ENCODE measurements at places on chromosomes 4 and X.
A peak's percentile ranks its signal among the peaks of the same experiment; 100 is the strongest.

DNA sequence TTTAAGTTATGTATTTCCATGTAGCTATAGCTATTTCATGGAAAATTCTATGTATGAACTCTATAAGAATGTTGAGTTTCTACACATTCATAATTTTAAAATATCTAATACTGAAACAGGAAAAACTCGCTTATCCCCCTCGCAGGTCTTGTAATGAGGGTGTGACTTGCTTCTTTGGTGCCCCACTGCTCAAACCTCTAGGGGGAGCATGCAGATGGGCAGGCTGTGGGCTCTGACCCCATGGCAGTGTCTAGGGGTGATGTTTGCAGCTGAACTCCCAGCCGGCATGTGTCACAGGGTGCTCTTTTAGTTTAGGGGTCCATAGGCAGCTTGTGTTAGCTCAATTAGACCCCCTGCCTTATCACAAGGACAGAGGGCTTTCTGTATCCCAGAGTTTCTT, 1825.7 kb upstream of the ADGRL3 start:
- DNase-seq: no peak

GRCh38 chrX:22095856-22096255, 63.7 kb downstream of the PHEX start:
- DNase-seq: no peak

GRCh38 chr4:99587803-99588202, 13.2 kb downstream of the MTTP start:
- DNase-seq: no peak

- no peak for DNase-seq
Measured at GRCh38 chr4:150974252-150974640, 40.8 kb downstream of the LRBA start.

- no peak for DNase-seq
Measured at GRCh38 chr4:158111241-158111640, 61.6 kb downstream of the GASK1B start.

DNA sequence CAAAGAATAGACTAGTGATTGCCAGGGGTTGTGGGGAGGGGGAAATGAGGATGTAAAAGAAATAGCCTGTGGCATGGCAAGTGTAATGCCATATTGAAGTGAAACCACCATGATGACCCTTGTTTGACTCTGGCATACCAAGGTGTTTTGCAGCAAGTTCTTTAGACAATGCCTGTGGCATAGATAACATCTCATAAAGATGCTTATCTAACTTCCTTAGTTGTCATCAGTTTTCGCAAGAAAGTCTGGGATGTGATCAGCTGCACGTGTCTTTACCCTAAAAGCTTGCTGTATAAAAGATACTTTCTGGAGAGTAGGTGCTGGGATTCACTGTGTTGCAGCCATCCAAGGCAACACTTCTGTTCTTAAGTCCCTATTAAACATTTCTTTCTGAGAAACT, 176.1 kb upstream of the MAGEB16 start:
- DNase-seq: no peak

- DNase-seq: no peak
Measured at GRCh38 chrX:42807393-42807792, 29.4 kb upstream of the PPP1R2C start.

DNA sequence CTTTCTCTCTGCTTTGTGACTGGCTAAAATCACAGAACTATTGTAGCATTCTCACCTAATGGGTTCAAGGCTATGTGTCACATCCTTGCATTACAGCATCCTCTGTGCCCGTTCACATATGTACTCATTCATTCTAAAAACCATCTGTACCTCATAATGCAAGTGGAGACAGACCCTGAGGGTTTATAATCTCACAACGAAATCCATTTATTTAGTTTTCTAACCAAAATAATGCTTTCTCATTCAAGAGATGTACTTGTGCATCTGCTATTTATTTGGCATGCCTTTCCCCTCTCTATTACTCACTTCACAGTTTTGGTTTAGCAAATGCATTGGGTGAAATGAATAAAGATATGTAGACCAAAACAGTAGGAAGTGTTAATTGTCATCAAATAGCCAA, 261.5 kb downstream of the DCHS2 start:
- no peak for DNase-seq

DNA sequence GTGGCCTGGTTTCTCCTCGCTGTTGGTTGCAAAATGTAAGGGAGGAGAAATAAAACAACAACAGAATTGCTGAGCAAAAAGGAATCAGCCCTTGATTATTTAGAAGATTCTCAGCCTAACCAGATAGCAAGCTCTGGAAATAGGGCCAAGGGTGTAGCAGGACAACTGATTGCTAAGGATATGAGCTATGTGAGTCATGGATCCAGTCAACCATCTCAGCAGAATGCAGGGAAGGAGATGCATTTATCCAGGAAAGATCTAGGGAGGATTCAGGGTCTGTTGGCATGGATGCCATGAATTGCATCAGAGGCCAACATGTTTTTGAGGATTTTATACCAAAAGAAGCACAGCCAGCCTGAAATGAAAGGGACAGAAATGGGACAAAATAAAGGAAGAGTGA, 2.2 kb upstream of the XAGE3 start:
- no peak for DNase-seq

DNA sequence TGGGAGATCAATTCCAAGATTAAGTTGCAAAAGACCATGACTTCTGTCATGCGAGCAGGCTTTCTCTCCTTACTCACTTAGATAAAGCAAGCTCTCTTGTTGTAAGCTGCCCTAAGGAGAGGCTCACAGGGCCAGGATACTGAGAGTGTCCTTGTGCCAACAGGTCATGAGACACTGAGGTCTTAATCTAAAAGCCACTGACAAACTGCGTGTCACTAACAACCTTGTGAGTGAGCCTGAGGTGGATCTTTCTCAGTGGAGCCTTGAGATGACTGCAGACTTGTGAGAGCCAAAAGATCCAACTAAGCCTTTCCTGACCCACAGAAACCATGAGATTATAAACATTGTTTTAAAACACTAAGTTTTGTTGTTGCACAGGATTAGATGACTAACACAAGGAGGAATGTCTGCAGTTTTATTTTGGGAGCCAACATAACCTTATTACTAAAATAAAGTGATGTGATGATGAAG, 170.5 kb downstream of the SLC39A8 start:
- no peak for DNase-seq

DNA sequence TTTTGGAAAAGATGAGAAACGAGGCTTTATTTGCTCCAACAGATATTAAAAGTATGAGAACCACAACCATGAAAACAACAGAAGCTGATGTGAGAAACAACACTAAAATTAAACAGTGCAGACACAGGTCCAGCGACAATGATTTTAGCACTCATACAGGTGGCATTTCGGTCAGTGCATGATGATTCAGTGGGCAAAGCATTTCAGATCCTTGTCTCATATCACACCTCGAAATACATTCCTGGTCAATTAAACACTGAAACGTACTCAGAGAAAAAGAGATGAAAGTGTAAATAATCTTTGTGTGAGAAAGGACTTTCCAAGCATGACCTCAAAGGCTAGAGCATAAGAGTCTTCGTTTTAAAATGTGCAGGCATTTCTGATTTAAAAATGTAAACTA, 85.2 kb downstream of the ACOX3 start:
- no peak for DNase-seq

DNA sequence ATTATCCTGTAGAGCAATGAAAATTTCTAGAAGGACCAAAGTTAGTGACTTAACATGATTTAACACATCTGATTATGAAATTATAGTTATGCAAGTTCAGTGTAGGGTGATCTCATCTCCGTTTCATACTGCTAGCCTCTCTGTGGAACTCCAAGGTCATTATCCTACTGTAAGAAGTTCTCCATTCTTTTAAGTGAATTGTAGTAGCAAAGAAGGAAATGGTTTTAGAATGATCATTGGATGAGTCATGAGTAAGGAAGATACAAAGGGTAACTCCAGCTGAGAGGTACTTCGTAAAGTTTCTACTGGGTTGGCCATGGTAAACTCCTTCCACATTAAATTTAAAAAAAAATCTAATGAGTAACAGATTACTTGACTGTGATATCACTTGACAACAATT, 215.0 kb upstream of the GIMD1 start:
- no peak for DNase-seq

DNA sequence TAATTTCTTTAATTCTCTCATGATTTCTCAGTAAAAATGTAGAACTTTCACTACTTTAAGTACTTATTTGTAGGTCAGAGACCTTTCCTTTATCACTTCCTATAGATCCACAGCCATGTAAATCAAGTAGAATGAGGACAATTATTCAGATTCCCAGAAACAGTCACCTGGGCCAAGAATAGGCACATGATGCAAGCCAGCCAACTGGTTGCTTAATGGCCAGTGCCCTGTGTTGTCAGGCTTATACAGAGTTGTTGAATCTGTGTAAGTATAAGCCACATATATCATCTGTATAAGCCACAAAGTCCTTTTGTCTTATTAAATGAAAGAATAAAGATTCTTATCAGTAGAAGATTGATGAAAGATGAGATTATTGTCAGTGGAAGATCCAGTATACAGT, 5.2 kb downstream of the BANK1 start:
- DNase-seq: no peak

DNA sequence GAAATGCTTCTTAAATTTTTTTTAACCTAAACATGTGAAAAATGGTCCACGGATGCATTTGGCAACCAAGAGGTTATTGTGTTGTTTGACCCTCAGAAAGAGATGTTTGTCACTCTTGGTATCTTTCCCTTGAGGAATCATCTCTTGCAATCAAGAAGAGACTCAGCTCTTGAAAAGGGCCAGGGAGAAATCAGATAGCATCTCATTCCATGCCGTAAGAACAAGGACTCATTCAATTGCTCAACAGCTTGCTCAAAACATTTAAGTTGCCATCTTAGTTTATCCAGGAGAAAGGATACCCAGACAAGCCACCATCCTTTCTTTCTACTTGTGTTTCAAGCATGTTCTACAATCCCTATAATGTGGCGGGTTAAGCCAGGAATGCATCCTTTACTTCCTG, 209.5 kb upstream of the LNX1 start:
- DNase-seq: no peak

- DNase-seq: no peak
Measured at GRCh38 chr4:33883111-33883510, 2361.2 kb downstream of the ARAP2 start.

- no peak for DNase-seq
Measured at GRCh38 chr4:161254375-161254774, 909.4 kb downstream of the FSTL5 start.

DNA sequence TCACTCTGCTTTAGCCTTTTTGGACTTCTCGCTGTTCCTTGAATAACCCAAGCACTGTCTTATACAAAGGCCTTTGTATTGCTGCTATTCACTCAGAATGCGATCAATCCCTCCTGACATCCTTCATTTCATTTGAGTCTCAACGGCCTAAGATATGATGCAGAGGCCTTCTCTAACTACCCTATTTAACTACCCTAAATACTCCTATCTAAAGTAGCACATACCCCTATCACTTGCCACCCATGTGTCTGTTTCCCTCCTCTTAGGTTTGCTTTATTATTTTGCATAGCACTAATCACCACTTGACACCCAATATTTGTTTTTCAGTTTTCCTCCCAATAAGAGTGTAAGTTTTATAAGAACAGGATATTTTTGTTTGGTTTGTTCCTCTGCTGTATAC, 42.3 kb upstream of the ACSL4 start:
- DNase-seq: no peak

DNA sequence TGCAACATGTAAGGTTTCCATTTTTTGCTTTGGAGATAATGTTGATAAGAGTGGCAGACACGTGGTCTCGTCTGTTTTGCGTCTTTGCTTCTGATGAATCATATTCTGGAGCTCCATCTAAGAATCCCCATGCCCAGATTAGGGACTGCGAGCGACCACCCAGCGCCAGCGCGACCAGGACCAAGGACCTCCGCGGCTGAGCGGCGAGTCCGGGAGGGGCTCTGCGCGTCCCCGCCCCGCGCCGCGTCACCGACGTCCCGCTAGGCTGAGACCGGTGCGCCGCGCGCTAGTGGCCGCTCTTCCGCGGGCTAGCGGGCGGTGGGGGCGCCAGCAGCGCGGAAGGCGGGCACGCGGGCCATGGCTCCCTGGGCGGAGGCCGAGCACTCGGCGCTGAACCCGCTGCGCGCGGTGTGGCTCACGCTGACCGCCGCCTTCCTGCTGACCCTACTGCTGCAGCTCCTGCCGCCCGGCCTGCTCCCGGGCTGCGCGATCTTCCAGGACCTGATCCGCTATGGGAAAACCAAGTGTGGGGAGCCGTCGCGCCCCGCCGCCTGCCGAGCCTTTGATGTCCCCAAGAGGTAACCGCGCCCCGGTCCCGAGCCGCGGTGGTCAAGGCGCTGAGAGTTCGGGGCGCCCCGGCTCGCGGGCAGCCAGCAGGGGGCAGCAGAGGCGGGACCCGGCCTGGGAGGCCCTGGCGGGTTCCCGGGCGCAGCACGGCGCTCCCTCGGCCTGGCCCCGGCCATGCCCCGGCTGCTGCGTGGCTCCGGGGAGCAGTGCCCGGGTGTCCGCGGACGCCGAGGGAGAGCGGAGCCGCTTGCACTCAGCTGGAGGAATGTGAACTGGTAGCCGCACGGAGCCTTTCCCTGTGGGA, at the start of gene SRD5A3:
Gene SRD5A3 (plus strand): TSS at position 263 of the 871 bp plus-strand sequence. CDS start 95 bp downstream, at position 358.
- peak; percentile 8 for DNase-seq

- DNase-seq: no peak
Measured at GRCh38 chr4:86894455-86894854, 2.2 kb upstream of the C4orf36 start.

- DNase-seq: no peak
Measured at GRCh38 chr4:10662937-10663336, 21.6 kb downstream of the CLNK start.

GRCh38 chr4:73762409-73762808, 22.0 kb downstream of the CXCL8 start:
- DNase-seq: no peak

DNA sequence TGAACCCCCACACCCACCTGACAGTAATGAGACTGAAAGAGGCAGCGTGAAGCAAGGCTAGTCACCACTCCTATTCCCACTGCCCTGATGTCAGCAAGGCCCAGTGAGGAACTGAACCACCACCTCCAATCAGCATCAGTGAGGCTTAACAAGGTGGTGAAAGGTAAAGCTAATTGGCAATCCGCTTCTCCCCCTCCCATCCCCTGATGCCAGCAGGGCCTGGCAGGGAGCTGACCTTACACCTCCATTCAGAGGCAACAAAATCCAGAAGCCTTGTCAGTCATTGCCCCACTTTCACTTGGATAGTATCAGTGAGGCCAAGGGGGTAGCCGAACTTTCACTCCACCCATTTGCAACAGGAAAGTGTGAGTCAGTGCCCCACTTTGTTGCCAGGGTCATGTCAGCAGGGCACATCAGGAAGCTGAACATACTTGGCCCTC, 60.8 kb downstream of the AWAT2 start:
- no peak for DNase-seq

DNA sequence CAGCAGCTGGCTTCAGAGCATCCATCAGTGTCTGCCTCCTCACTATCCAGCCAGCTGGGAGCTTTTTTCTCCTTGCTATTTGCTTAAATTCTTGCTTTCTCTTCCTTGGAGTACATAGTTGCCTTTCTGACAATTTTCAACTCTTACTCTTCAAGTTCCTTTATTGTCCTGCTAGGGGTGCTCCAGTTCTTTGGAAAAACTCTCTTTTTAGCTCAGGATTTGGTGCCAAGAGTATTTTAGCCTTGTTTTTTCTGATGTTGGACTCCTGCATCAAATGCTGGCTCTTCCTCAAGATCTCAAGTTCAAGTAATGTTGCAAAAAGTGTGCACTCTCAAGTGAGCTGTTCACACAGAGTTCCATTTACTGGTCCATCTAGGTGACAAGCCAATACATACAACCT, 126.4 kb downstream of the KDR start:
- DNase-seq: no peak

GRCh38 chr4:144656850-144657249, 10.9 kb downstream of the HHIP start:
- no peak for DNase-seq

Measured in NCI-H2081 treated with DMSO at 0.1 percent for 48 hours (cell line).